Fibroblast of the conjunctiva (primary cell): ENCODE measurements at places on chromosomes 4 and X.

DNA sequence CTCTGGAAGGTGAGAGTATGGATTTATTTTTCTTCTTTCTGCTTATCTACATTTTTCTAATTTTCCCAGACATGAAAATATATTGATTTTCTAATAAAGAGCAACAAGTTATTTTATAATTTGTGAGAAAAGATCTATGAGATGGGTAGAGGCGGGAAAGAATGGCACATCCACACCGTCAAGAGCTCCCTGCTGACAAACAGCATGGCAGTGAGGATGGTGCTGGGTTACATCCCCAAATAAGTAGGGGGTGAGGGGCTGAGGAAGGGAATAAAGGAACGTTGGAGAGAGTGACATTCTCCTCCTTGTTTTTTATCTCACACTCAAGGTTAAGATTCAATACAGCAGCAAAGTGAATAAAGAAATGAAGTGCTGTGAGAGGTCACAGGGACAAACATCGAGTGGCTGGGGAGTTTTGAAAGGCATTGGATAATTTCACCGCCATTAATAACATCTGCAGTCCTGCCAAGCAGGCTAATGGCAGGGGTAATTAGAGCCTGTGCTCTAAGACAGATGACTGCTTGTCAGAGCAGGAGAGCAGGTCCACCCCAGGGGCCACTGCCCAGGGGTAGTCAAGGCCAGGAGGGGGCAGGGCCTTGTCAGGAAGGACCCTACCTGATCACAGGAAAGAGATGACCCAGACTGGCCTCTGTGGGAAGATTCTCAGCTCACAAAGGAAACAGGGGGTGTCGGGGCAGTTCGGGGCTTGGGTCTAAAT lies 323.8 kb downstream of the FBXW7 start:
- DNase-seq = no peak

- DNase-seq = no peak
Observed at GRCh38 chr4:166280642-166281041, 407.6 kb downstream of the TLL1 start.

DNA sequence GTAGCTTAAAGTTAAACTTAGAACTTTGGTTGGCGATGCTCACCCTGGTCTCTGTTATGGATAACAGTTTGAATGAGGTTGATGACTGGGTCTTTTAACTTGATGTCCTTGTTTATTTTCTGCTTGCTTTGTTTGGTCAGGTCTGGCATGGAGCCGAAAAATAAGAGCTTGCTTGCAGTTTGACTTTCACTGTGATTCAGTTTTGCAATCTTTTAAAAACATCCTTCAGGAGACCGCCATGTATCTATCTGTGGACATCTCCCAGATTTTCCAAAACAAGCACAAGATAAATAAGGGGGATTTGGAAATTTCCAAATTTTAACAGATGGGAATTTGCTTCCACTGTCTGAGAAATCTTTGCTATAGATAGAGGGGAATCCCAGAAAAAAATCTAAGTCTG lies 246.7 kb downstream of the PALLD start:
- DNase-seq = no peak

DNA sequence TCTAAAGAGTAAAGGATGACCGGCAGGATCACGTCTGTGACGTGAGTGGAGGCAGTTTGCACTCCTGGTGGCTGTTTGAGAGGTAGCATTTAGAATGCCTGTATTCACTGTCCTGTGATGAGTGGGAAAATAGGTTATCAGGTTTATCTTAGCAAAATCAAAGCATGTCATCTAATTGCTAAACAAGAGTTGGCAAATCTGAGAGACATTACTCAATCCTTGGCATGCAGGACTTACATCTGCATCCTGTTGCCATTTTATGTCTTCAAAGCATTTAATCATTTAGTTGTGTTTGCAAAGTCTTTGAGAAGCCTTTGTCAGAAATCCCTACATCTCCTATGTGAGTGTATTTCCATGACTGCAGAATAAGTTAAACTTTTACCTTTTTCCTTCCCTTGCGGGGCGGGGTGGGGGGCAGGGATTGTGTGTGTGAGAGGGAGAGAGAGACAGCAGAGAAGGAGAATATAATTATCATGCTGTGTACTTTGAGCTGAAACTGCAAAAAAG lies 41.4 kb upstream of the MSANTD1 start:
- DNase-seq = peak; percentile 47

GRCh38 chr4:54723220-54723619 lies 65.5 kb downstream of the KIT start:
- DNase-seq = no peak

DNA sequence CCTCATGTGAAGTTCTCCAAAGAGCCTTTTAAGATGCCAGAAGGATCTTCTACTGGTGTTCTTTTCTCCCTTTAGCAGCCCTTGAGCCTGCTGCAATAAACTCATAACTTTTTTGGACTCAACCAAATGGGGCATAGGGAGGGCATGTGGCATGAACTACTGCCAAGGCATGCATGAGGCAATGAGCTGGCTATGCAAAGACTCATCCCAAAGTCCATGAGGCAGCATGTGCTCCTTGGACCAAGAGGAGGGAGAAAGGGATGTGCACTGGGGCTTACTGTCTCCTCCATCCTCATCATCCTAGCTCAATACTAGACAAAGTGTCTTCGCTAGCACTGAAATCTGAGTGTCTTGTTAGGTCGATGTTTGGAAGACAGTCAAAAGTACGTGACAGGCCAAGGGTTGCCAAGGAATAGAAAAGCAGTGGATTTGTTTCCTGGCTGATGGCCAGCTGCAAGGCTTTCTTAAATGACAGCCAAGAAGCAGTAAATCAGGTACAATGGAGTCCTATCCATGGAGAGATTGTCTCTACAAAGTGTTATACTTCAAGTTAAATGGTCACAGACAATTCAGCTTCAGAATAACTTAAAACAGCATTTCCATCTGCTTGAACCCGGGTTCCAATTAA lies 44.5 kb upstream of the ATXN3L start:
- DNase-seq = no peak

- no peak for DNase-seq
Observed at GRCh38 chr4:34633241-34633640, 1611.1 kb downstream of the ARAP2 start.

- no peak for DNase-seq
Observed at GRCh38 chr4:66091786-66092185, 421.5 kb upstream of the EPHA5 start.

GRCh38 chr4:120540625-120541024 lies 381.9 kb downstream of the PRDM5 start:
- no peak for DNase-seq

DNA sequence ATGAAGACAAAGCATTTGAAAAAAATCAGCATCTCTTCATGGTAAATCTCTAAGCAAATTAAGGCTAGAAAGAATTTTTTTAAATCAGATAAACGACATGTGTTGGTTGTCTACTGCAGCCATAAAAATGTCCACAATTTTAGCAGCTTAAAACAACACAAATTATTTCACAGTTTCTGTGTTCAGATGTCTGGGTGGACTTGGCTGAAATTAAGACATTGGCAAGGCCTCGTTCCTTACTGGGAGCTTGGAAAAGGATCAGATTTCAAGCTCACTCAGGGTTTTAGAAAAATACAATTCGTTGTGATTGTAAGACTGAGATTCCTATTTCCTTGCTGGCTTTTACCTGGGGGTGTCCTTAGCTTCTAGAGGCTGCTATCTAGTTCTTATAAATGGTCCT lies 1470.6 kb downstream of the PCDH19 start:
- DNase-seq = no peak

- DNase-seq = peak; percentile 40
Observed at GRCh38 chrX:46180258-46180687, 364.9 kb downstream of the ZNF674 start.

DNA sequence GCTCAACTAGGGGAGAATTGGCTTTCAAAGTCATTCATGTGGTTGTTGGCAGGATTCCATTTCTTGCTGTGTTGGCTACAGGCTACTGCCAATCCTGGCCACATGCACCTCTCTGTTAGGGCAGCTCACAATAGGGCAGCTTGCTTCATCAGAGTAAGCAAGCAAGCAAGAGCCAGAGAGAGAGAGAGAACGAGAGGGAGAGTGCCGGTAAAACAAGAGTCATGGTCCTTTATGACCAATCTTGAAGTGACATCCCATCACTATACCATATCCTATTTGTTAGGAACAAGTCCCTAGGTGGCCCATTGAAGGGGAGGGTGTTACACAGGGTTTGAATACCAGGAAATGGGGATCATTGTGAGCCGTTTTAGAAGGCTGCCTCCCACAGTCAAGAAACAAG lies 33.0 kb upstream of the TLR2 start:
- no peak for DNase-seq

- DNase-seq = no peak
Observed at GRCh38 chr4:123545667-123546572, 149.3 kb downstream of the SPRY1 start.

GRCh38 chrX:46791927-46792809 lies 33.2 kb upstream of the SLC9A7 start:
- peak; percentile 61 for DNase-seq

- DNase-seq = no peak
Observed at GRCh38 chr4:165972747-165973146, 99.7 kb downstream of the TLL1 start.

DNA sequence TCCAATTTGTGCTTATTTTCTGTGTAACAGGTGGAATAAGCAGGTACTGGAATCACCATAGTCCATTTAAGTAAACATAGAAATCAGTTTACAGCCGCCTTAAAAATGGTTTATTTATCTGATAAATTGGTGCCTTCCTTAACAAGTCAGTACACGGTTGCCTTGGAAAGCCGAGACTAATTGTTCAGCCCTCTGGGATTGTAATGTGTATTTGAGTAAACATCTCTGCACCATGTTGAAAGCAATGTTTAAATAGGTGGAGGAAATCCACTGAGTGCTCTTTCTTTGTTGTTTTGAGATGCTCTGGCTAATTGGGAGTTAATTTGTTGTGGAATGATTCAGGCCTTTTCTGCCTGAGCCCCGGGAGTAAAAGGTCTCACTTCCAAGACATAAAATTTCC lies 45.7 kb upstream of the ADRA2C start:
- DNase-seq = no peak

GRCh38 chr4:41652971-41653370 lies 95.6 kb downstream of the PHOX2B start:
- DNase-seq = no peak

DNA sequence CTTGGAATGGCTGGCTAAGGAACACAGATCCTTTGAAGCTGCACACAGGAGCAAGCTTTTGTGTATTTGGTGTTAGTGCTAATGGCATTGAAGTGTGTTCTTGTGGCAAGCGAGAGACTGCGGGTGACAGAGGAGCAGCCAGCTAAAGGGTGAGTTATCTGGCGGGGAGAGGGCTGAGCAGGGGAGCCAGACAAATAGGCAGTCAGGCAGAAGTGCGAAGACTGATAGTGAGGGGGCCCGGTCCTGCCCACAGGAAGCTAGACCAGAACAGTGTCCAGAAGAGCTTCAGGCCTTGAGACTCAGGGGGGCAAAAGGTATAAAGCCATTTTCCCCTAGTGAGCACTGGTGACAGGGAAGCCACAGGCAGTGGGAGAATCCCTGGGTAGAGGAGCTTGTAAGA lies 49.6 kb upstream of the MAMLD1 start:
- no peak for DNase-seq

DNA sequence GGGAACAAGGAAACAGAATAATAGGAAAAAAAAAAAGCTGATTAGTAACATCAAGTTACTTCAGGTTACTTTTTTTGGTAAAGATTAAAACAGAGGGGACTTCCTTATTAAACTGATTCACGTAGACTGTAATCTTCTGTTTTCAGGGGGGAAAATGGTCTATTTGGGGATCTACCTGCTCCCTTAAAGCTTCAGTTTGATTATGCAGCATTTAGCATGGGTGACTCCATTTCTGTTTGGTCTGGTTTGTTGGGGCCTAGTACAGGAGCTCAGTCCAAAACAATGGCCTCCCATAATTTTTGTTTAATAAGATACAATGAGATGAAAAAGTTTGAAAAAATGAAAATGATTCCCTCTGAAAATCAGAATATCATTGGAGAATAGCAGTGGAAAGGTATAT lies 34.6 kb downstream of the TEC start:
- DNase-seq = no peak
